A549 treated with Hydrocortisone at 1 μM for 4 hours (cell line): ENCODE measurements at places on chromosomes 11 and 22. TPM values are rescaled to one million over a fixed set of nuclear protein-coding genes. Genes with fewer than 3 reads are reported as not detected.

Gene TUBA8
- 0.39 to 0.95 TPM (median 0.78 TPM) in 5 replicates for total RNA-seq

Gene PACSIN3
- 22.5 to 27.2 TPM (median 26.3 TPM) in 5 replicates for total RNA-seq

Gene ANO9
- total RNA-seq, result 0.75 to 1.4 TPM (median 0.89 TPM) in 5 replicates

Gene OR2AT4
- not detected in 5 replicates for total RNA-seq

Gene TMEM191B
- total RNA-seq, result 0.63 to 1.5 TPM (median 1.3 TPM) in 5 replicates

Gene CRYBB3
- not detected in 5 replicates for total RNA-seq

Gene OR5P2
- not detected in 5 replicates for total RNA-seq

Gene TREH
- total RNA-seq, result 0.02 TPM in 1 of 5 replicates, not detected in the others

Gene OR51B4
- total RNA-seq, result not detected in 5 replicates

Gene SUSD2
- 63.9 to 79.0 TPM (median 75.3 TPM) in 5 replicates for total RNA-seq

Gene H19
- 10.4 to 22.9 TPM (median 16.0 TPM) in 5 replicates for total RNA-seq
